D341Med (cell line): ENCODE measurements at places on chromosomes 7 and 10.

DNA sequence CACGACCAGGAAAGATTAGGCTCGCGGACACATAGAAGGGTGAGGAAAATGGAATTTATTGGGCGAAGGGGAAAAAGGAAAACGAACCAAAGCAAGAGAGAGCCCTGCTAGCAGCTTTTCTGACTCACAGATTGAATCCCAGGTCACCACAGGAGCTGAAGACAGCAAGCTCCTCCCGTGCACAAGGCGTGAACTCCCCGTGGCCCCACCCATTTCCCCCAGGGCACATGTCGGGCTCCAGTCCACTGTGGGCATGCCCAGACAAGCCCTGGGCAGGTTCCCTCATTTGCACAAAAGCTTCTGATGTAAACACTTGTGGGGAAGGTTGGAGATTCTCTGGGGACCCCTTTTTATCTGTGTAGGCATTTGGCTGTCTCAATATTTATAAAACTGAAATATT, 582.4 kb downstream of the SUGCT start:
- peak; percentile 86 for DNase-seq

DNA sequence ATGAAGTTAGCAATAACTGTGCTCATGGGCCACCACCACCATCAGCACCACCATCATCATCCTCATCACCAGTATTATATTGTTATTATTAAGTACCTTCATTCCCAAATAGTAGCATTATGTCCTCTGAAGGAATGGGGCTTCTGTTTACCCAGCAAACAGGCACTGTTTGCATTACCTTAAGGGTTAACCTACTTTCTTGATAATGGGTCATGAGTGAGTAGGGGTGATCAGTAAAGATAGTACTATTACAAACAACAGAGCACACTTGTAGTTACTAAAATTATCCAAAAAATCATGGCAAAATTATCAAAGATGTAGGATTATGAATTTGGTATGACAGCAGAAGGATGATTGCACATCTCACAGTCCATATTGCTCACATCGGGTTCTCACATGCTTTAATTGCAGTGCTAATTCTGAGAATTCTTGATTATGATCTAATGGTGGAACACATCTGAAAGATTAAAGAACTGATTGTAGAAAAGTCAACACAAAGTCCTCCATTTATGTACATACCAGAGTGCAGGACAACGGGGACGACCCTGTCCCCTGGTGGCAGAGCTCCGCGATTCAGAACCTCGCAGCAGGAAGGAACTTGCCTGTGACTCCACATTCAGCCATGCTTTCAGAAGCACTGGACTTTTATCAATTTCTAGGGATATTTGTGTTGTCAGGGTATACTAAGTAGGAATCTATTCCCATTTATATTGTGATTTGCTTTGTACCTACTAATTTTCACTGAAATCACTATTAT, 31.0 kb downstream of the PDE1C start:
- no peak for DNase-seq

GRCh38 chr7:100567751-100568175, 5.9 kb downstream of the SAP25 start:
- no peak for DNase-seq

GRCh38 chr7:66047426-66047825, 28.2 kb upstream of the ASL start:
- DNase-seq: no peak

- no peak for DNase-seq
Measured at GRCh38 chr7:25103773-25104172, 21.3 kb downstream of the CYCS start.

DNA sequence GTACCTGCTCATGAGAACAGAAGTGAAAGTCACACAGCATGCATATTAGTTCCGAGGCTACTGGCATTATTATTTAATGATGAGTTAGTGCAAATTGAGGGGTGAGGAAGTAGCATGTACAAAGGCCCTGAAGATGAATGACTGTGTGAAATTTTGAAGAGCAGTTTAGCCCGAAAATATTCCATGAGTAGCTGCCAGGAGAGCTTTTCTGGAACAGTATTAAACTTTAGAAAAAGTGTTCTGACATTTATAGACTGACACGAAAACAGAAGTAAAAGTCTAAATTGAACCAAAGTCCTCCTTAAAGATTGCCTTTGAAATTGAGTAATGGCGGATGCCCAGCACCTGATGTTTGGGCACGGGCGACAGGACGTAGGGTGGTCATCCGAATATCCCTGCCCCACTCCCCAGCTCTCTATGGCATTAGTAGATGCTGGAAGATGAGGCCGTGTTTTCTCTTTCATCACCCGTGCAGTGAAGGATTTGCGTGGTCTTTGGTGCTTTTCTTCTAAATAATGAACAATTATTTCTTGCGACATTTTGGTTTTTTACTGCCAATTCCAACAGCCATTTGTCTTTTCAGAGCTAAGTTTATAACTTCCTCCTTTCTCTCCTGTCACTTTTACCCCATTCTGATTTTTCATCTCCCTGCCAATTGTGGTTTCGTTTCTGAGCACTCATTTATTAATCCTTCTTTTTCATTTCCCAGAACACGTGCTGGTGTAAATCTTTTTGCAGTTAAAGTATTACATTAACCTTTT, 192.6 kb downstream of the MGMT start:
- DNase-seq: no peak

DNA sequence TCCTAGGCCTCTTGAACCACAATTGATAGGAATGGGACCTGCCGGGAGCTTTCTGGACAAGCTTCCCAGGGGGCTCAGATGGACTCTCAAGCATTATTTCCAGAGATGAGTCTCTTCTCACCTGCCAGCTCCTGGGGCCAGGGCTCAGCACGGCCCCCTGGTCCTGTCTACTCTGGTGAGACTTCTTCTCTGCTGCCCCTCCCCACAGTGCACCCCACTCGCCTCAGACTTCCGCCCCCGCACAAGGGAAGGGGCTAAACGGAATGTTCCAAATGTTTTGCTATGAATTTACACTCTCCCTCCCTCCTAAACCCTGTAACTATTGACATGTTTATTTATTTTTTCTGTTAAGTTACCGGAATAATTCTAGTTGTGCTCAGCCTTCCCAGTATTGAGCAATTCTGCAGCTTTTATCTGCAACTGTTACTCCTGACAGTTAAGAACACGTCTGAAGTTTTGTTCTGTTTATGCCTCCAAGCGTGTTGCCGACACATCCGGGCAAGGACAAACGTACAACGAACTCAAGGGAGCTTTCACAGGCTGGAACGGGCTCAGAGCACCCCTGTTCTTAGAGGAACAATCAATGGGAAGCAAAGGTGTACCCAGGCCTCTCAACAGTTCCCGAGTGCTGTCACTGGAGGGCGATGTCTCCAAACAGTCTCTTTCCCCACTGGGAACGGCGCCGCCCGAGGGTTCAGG, 55.2 kb downstream of the FHIP2A start:
- DNase-seq: peak; percentile 72

- DNase-seq: no peak
Measured at GRCh38 chr7:155809332-155809946, 2.8 kb downstream of the SHH start.

- DNase-seq: no peak
Measured at GRCh38 chr10:86197166-86197790, 169.3 kb downstream of the GRID1 start.

DNA sequence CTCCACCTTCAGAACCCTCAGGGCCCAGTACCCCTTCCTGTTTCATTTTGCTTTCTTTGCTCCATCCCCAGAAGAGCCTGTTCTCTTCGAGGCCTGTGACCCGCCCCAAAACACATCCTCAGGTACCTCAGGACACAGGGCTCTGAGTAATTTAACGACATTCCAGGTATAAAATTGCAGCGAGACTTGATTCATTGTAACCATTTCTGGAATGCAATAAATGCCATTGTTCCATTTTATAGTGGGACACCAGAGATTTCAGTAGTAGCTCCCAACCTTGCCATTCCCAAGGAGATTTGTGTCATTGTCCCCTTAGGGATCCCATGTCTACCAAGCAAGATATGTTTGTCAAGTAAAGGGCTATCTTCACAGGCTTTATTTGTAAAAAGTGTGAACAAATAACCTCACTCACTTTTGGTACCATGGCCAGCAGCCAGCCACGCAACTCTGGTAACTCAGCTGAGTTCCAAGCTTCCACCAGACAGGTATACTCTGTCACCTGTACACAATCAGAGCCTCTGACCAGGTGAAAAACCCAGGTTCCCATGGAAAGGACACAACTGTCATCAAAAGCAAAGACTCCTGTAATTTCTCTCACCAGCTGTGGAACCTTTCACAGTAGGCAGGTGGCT, 441.3 kb downstream of the PLXNA4 start:
- no peak for DNase-seq

GRCh38 chr7:19754521-19755116, 18.8 kb downstream of the TMEM196 start:
- peak; percentile 25 for DNase-seq

DNA sequence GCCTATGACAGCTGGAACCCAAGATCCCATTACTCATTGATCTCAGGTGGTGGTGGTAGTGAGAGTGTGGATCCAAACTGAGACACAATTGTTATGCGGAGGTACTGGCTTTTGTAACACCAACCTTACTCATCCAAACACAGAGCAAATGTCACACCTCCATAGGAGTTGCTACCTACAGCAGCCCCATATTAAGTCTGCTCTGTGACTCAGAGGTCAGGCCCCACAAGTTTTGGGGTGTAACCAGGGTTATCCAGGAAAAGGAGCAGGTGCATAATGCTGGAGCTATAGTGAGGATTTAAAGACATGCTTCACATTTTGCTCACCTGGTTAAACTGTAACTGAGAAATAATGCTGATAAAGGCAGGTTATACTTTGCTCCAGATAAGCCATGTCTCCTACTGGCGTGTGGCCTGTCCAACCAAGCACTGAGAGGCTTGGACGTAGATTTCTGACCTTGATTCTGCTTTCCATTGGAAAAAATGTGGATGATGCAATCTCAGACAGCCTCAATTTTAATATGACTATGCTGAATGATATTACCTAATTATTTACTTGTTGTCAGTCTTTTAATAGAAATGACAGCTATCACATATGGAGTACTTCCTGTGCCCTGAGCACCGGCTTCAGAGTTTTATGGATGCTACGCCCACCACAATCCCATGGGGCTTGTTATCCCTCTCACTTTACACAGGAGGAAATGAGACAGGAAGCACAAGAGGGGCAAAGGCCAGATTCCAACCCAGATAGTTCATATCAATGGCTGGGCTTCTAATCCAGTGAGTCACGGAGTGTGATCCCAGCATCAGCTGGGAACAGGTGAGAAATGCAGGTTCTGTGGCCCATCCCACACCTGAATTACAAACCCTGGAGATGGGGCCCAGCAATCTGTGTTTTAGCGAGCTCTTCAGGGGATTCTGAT, 181.3 kb downstream of the CHN2 start:
- DNase-seq: no peak

DNA sequence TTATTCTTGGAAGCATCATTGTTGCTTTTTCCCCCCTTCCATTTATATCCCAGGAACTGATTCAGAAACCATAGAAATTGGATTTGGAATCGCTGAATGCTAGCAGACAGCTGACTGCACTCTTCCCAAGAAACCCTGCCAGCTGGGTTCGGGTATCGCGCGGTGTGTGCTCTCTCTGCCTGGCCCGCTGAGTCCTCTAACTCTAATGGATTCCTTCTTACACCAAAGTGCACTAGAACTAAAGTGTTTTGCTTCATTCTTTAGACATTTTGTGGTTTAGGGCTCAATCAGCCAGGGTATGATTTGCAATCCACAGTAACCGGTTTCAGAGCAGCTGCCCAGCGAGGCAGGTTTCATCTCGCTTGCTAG, 92.2 kb downstream of the EGFR start:
- DNase-seq: no peak
